ENCODE measurements at places on chromosomes 2 and 18.

DNA sequence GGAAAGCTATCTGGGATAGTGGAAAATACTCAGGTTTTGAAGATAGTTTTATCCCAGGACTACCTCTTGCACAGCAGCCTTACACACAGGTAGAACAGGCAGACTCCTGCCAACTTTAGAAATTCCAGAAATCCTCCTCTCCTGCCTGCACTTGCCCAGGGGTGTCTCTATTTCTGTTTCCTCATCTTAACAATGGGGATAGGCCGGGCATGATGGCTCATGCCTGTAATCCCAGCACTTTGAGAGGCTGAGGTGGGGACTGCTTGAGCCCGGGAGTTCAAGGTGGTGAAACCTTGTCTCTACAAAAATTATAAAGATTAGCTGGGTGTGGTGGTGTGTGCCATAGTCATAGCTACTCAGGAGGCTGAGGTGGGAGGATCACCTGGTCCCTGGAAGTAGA is 117.0 kb upstream of the ARL5A start:
- no peak for DNase-seq

- no peak for DNase-seq
These were observed 50.2 kb upstream of the LRP1B start for GRCh38 chr2:142180820-142181533.

- no peak for DNase-seq
These were observed 128.6 kb upstream of the NYAP2 start for GRCh38 chr2:225270861-225271260.

DNA sequence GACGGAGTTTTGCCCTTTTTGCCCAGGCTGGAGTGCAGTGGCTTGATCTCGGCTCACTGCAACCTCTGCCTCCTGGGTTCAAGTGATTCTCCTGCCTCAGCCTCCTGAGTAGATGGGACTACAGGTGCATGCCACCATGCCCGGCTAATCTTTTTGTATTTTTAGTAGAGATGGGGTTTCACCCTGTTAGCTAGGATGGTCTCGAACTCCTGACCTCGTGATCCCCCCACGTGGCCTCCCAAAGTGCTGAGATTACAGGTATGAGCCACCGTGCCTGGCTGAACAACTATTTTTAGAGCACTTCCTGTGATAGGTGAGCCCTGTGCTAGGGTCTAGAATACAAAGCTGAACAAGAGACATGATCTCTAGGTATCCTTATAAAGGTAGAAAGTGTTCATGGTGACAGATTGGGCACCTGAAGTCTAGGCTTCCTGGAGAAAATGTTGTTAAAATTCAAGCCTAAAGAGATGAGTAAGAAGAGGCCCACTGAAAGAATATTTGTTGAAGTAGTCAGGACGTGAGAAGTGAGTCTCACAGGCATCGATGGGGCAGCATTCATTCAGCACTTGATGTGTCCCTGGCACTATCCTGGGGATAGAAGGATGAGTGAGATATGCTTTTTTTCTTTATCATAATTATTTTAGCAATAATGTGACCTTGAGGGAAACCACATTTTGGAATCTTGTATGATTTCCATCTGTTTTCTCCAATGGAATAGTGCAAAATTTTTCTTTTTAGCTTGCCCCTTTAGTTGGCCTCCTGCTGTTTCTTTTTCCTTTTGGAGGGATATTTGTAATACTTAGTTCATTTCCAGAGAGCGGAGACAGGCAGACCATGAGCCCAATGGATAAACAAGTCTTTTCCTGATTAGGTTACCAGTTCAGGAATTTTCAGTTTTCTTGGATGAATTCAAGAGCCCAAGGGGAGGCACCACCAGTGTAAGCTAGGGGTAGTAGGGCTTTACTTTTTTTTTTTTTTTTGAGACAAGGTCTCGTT is 5.1 kb downstream of the ZNF236 start:
- DNase-seq: no peak

GRCh38 chr2:173855661-173856060 is 109.5 kb downstream of the SP3 start:
- DNase-seq: no peak

DNA sequence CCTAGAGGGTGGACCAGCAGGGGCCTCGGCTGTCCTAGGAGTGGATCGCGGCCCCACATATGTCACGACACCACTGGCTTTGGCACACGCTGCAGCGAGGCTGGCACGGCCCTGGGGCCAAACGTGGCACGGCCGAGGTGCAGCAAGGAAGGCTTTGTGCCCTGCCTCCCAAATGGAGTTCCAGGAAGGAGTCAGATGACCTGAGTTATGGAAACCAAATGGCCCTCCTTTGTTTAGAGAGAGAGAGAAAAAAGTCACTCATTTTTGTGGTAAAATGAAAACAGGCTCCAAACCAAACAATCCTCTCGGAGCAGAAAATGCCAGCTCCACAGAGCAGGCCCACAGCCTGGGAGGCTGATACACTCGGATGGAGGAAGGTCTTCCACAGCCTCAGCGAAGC is 105.6 kb downstream of the ANTXR1 start:
- DNase-seq: no peak

GRCh38 chr2:233247116-233247515 is 4.4 kb upstream of the ATG16L1 start:
- DNase-seq: no peak

DNA sequence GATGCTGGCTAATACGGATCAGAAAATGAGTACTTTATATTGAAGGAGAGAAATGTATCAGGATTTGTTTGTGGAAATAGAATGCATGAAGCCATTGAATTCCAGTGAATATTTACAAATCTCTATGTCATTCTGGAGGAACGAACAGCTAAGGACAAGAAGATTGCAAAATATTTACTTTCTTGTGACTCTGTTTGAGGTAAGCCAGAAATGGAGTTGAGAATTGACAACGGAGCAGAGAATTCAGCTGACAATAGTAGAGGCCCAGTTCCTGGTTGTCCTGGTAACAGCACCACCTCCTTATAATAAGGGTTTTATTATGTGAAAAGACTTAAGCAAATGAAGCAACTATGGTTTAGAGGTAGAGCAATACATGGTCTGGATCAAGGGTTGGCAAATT is 349.2 kb downstream of the ADCYAP1 start:
- DNase-seq: no peak

GRCh38 chr2:200405599-200406298 is 99.3 kb downstream of the SPATS2L start:
- no peak for DNase-seq

DNA sequence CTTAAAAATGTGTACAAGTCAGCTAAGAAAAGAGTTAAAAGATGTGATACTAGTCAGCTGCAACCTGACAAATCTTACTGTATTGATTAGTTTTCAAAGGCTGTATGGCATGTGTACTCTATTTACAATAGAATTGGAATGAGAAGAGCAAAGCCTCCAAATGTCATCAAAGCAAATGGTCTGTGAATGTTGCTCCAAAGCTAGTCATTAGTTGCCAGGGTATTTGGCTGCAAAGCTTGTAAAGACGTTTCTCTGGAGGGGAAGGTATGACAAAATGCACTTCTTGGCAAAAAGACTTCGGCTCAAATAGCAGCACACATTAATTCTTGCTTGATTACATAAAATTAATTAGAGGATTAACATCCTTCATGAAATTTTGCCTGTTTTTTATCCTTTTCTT is 59.3 kb downstream of the ETAA1 start:
- no peak for DNase-seq

GRCh38 chr2:40914666-40915065 is 462.8 kb upstream of the SLC8A1 start:
- DNase-seq: no peak

GRCh38 chr18:27223526-27224291 is 38.6 kb upstream of the CHST9 start:
- DNase-seq: no peak

GRCh38 chr2:145851730-145852129 is 1331.8 kb upstream of the ZEB2 start:
- DNase-seq: no peak

GRCh38 chr18:48407358-48407757 is 1.8 kb downstream of the ZBTB7C start:
- no peak for DNase-seq

- DNase-seq: no peak
These were observed 97.4 kb downstream of the ZNF516 start for GRCh38 chr18:76397631-76398030.

DNA sequence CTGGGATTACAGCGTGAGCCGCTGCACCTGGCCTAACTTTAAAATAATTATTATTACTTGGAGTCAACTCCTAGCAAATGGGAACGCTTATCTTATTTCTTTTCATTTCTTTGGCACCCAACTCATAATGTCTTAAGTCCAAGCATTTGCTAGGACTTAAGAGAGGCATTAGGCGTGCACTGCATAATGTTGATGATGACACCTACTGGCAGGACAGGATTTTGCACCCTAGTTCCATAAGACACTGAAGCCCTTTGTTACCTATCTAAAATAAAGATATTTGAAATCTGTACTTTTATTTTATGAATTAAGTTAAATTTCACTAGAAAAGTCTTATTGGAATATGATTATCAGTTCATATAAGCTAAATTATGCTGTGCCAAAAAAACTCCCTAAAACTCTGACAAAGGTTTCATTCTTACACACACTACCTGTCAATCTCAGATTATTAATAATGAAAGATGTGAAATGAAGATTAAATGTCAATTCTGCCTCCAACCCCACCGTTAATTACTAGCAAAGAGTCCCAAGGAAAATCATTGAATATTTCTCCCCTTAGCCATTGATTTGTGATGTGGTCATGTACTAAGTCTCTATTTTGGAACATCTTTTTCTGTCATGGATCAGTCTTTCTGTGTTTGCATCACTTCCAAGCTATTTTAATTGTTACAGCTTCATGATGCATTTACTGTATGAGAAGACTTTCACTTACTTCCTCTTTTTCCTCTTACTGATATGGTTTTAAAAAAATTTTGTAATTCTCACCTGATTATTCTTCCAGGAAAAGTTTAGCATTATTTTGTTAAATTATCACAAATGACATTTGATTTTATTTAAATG is 12.7 kb upstream of the CDH2 start:
- DNase-seq: no peak

- no peak for DNase-seq
These were observed 52.0 kb upstream of the TNP1 start for GRCh38 chr2:216911886-216912285.

- no peak for DNase-seq
These were observed 137.7 kb downstream of the PXDN start for GRCh38 chr2:1606421-1607235.

- no peak for DNase-seq
These were observed at the start of gene CYS1 for GRCh38 chr2:10079870-10080535. CYS1 (minus strand) TSS chr2:10080411; CDS start chr2:10080223, 188 bp downstream.

DNA sequence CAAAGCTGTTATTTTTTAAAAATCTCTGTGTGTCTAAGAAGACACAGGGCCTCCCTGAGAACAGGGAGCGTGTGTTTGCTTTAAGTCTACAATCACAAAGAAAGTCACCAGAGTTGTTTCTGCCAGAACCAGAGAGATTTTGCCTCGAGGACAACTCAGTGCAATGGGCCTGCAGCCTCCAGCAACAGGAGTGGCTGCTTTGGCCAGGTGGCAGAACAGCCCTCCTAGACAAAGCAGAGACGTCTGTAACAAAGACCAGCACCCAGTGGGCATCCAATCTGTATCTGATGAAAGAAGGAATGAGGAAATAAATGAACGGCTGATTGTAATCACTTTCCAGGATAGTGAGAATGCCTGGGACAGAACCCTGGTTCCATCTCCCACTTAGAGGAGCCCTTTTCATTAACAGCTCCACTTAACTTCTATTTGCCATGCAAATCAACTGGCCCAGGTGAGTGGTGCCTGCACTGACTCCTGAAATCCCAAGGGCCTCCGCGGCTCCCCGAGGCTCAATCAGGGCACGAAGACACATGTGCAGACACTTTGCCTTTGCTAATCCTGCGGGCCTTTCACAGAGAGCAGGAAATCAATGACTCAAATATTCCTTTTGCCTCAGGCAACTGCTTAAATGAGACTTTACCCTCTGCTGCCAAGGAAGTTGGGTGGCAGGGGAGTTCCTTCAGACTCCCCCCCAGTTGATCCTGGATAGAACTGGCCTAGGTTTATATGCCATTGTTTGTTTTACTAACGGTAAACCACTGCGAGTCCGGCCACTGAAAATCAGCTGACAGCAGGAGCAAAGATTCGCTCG is 146.5 kb downstream of the CABLES1 start:
- DNase-seq: no peak

GRCh38 chr2:223846515-223846914 is 9.1 kb upstream of the AP1S3 start:
- DNase-seq: no peak

- DNase-seq: no peak
These were observed 112.0 kb upstream of the THOC1 start for GRCh38 chr18:379681-380330.

- no peak for DNase-seq
These were observed 198.6 kb upstream of the EPAS1 start for GRCh38 chr2:46098621-46099062.

GRCh38 chr2:152930501-152930900 is 212.1 kb downstream of the ARL6IP6 start:
- no peak for DNase-seq

DNA sequence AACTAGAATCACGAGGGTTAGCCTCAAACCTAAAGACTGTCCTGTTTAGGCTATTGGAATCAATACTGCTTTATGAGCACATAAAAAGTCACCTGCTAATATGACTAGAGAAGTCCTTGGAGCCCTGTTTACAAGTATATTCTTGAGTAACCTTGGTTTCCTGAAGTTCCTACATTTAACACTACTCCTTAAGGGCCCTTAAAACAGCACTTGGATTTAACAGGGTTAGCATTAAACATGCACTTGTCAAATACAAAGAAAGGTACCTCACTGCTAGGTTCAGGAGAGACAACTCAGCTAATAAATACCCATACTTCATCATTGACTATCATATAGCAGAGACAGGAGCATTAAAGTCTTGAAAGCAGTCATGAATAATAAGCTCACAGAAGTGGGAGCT is 96.7 kb downstream of the SLC5A7 start:
- DNase-seq: no peak
